Temporal lobe (tissue), 4 donors: ENCODE measurements at places on chromosomes 16 and 17. TPM values are rescaled to one million over a fixed set of nuclear protein-coding genes. Genes with fewer than 3 reads are reported as not detected.

The TP53TG3 gene
- not detected for total RNA-seq

The NEUROD2 gene
- total RNA-seq = 74.5 TPM

The RNF43 gene
- total RNA-seq = 0.49 TPM

The GPR139 gene
- 2.5 TPM for total RNA-seq

The TBX6 gene
- 0.25 TPM for total RNA-seq

The SNX20 gene
- total RNA-seq = not detected

The STRADA gene
- 24.8 TPM for total RNA-seq

The LGALS9C gene
- total RNA-seq = not detected

The UNC13D gene
- total RNA-seq = 1.2 TPM
